ENCODE measurements at places on chromosomes 2 and 18.
A peak's percentile ranks its signal among the peaks of the same experiment; 100 is the strongest.

GRCh38 chr18:63909870-63910269, 2.1 kb downstream of the SERPINB10 start:
- DNase-seq: peak; percentile 42

GRCh38 chr2:104690255-104690984, 163.5 kb upstream of the POU3F3 start:
- no peak for DNase-seq

GRCh38 chr18:70228536-70228935, 23.0 kb upstream of the RTTN start:
- no peak for DNase-seq

DNA sequence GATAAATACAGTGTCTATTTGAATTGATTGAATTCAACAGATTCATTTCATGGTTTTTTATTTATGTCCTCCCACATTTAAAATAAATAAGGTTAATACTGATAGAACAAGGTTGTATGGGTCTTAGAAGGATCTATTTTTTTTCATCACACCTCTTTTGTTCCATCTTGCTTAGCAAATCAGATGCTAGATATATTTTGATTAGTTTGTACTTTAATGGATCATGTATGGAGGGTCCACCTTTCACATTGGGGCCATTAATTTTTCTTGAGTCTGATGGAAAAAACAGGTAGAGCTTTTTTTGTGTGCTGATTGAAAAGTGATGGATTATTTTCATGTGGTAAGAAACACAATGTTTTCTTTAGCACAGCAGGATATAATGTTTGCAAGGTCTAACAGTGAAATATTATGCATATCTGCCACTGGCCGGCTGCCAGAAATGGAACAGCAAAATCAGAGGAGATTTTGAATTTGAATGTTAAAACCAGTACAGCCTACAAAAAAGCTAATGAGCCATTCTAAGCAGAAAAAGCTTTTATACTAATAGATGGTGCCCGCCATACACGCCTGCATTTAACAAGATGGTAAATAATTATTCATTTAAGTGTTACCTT, 188.1 kb upstream of the ETAA1 start:
- DNase-seq: no peak

GRCh38 chr18:14979875-14980274, 231.9 kb downstream of the ANKRD30B start:
- no peak for DNase-seq

- DNase-seq: no peak
Observed at GRCh38 chr2:37323176-37323780, 1.4 kb downstream of the PRKD3 start.

- no peak for DNase-seq
Observed at GRCh38 chr2:42788-43187, 3.5 kb downstream of the FAM110C start.

DNA sequence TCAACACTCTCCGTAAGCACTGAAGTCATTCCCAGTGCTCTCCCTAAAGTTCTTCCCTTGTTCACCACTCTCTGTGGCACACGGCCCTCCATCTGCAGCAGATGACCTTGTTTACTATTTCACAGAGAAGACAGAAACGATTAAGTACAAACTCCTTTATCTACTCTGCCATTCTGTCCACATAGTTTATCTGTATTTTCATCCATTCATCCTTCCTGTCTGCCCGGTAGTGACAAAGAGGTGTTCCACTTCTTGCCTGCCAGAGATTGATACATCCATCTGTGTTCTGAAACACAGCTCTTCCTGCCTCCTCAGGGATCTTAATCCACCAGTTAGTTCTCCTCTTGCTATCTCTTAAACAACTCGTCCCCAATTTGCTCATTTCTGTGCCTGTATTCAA, 77.9 kb upstream of the CD226 start:
- DNase-seq: no peak

GRCh38 chr18:74819433-74820059, 221.9 kb downstream of the ZNF407 start:
- DNase-seq: no peak

DNA sequence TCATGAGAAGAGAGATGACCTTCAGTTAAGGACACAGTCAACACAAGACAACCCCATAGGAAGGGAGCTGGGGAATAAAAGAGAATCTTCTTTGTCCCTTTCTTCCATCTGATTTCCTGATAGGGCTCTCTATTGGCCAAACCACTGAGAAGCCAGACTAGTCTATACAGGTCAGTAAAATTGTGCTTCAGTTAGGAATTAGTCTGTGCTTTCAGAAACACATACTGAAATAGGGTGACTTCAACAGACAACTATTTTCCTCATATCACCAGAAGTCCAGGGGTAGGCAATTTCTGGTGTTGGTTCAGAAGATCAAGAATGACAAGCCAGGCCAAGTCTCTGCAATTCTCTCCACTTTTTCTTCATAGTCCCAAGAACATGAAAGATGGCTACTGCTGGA, 151.7 kb upstream of the SP5 start:
- DNase-seq: no peak

GRCh38 chr18:67550872-67551520, 34.5 kb upstream of the DSEL start:
- DNase-seq: no peak

DNA sequence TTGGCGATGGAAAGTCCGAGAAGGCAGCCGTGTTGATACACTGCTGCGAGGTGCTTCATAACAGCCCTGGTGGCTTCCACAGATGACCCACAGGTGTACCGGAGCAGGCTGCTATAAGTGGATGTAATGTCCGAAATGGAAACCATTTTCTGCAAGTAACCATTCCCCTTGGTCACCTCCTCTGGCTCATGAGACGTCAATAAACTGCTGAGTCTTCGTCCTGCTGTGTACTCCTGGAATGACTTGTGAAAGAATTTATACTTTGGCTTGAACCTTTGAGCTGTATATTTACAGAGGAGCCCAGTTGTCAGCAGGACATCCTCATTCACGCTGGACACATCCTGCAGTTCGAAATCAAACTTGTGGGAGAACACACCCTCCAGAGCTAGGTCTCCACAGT, 14.4 kb downstream of the NLRC4 start:
- DNase-seq: no peak

GRCh38 chr18:37252854-37253393, 312.7 kb downstream of the CELF4 start:
- no peak for DNase-seq

DNA sequence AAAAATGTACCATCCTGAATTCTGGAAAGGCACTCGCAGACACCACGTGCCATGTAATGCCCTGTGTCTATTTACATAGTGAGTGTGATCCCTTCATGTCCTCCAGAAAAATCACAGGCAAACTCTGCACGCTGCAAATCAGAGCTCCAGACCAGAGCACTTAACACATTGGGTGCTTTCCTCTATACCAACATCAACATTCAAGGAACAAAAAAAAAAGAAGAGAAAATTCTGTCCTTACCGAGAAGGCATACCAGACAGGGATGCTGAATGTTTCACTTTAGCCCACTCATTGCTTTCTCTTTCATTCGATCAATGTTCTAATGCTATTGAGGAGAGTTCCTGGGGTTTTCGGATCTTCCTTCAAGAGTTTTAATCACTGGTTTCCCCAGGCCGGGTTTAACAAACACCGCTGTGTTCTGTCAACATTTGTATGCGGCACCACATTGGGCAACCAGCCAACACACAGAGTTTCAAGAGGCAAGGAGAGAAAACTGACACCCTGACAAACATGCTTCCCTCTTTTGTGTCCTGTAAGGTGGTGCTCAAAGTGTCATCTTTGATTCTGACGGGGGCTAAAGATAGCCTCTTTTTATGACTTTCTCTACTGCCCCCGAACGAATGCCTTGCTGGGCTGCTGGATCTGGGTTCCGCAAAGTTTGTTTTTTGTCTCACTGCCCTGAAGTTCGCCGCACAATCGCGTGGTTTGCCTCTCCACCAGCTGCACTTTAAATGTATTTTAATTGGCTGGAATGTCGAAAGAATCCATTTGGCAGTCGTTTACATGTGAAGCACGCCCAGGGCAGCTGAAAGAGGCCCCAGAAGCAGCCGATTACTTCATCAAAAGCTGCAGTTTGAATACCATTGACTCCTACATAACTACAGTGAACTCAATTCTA, 106.4 kb upstream of the NCKAP5 start:
- no peak for DNase-seq

DNA sequence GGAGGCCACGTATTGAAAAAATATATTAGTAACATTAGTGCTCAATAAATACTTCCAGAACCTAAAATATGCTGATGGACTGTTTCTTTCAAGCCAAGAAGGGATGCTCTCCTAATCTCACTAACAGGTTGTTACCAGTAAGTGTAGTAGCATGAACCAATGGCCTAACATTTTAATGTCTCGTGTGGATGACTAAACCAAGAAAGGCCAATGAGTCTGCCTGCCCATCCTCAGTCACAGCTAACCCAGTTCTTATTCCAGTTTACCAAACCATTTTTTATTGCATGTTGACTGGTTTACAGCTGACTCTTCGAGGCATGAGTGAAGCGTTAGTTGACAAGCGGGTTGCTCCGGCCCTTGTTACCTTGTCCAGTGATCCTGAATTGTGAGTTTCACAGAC, 45.1 kb upstream of the TNFRSF11A start:
- no peak for DNase-seq

- no peak for DNase-seq
Observed at GRCh38 chr2:36805635-36806224, 109.2 kb downstream of the VIT start.

DNA sequence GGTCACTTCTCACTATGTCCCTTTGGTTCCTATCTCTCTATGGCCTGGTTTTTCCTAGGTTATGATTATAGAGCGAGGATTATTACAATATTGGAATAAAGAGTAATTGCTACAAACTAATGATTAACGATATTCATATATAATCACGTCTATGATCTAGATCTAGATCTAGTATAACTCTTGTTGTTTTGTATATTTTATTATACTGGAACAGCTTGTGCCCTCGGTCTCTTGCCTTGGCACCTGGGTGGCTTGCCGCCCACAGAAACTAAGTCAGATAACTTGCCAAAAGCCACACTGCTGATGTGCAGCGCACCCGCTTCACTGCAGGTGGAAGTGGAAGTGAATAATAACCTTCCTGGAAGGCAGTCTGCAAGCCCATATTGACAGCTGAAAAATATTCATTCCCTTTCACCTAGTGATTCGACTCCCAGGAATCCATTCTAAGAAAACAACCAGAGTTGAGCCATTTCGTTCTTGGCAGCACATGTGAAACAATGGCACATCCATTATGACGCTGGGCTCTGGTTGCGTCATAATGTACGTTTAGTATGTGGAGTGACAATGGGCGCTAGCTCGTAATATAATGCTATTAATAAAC, 725 bp upstream of the ANKRD53 start:
- peak; percentile 34 for DNase-seq

All from RWPE1 (cell line).